Left renal cortex interstitium (tissue), 4 donors: ENCODE measurements at places on chromosomes 12 and 14.
A peak's percentile ranks its signal among the peaks of the same experiment; 100 is the strongest.

- DNase-seq = no peak
Observed at GRCh38 chr12:24418157-24418556, 468.7 kb upstream of the SOX5 start.

DNA sequence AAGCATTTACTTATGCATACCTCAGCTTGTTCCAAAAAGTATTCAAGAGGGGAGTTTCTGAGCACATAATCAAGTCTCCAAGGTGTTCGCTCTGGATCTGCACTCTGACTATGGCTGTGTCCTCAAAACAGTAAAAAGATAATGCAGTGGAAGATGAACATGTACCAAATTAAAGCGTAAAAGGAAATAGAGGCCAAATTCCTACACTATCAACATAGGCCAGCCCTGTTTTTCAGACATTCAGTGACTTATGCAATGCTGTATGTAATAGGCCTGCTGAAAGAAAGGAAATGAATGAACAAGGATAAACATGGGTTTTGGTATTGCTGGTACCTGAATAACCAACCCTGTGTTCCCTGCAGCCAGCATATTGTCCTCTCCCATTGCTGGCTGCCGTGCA is 115.7 kb downstream of the SAMD4A start:
- DNase-seq = no peak

DNA sequence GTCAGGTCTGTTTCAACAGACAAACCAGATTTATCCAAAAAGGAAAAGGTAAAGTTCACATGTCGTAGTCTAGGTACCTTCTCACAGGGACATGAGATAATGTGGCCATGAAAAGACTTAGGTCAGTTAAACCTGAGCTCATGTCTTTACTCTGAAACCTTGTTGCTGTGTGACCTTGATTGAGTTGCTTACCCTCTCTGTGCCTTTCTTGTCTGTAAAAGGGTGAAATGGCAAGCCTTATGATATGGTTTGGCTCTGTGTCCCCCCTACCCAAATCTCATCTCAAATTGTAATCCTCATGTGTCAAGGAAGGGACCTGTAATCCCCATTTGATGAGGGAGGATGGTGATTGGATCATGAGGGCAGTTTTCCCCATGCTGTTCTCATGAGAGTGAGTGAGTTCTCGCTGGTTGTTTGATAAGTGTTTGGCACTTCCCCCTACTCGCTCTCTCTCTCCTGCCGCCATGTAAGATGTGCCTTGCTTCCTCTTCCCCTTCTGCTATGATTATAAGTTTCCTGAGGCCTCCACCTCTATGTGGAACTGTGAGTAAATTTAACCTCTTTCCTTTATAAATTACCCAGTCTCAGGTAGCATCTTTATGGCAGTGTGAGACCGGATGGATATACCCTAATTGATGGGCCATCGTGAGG is 299.8 kb downstream of the ADGRD1 start:
- no peak for DNase-seq

DNA sequence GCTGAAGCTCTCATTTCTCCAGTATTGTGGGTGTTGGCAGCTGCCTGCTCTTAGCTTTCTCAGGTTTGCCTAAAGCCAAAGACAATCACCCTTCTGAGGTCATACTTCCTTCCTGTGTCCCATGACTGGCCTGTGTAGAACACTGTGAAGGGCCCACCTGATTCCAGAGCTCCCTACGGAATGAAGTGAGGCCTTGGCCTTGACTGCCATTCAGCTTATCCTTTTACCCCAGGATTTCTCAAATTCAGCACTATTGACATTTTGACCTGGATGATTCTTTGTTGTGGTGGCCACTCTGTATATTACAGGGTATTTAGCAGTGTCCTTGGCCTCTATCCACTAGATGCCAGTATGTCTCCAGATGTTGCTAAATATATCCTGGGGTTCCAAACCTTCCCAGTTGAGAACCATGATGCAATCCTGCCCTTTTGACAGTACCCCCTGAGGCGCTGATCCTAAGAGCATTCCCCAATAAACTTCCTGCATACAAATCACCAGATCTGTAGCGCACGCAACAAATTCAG is 112.3 kb upstream of the KRR1 start:
- no peak for DNase-seq

DNA sequence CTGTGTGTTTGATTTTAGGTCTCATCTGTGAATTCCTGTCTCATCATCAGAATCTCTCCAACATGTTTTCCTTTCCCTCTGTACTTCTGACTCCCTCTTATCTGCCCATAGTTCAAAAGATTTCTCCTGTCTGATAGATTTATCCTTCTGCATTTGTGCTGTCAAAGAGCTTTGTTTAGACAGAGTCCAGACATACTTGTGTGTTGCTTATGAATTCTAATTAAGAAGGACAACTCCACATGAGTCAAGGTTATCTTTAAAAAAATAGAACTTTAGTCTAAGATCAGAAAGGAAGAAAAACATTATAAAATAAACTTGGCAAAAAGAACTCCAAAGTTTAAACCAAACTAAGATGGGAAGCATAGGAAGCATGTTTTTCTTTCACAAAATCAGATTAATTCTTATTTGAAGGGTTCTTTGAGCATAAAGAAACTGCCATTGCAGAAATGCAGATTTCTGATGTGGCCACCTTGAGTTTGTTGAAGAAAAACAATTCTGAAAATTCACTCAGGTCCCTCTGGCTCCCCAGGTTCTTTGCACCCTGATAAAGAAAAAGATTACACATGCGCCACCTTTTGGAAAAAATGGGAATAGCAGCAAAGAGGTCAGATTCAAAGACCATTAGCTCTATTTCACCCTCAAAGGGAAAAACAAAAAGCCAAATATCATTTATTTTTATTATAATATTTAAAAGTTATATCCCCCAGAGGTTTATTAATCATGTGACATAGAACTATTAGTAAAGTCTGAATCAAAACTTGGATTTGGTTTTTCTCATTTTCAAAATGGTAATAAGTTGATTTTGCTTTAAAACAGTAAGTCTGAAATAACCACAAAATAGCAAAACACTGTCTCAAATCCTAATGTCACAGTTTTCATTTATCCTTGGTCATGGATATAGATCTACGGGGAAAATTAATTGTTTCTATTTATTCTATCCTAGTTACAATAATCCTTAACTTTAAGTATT is 143.7 kb upstream of the DCN start:
- DNase-seq = no peak

GRCh38 chr14:80575763-80576162 is 364.5 kb upstream of the DIO2 start:
- DNase-seq = no peak

GRCh38 chr12:51635346-51635745 is 44.3 kb downstream of the SCN8A start:
- DNase-seq = no peak

- DNase-seq = no peak
Observed at GRCh38 chr12:28855761-28856310, 293.2 kb upstream of the FAR2 start.

DNA sequence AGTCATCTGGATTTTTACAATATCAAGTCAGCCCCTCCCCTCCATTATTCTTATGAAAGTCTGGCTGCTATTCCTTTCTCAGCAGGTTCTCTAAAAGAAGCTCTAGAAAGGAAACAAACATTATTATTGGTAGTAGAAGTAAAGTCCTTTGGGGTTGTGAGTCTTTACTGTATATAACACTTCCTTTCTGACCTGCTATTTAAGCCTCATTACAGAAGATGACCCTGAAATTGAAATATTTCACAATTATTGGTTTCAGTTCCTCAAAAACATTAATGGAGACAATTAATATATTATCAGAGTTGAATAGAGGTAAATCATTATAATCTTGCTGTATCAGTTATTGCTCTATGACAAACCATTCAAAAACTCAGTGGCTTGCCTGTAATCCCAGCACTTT is 19.3 kb downstream of the PLEKHA5 start:
- DNase-seq = no peak

DNA sequence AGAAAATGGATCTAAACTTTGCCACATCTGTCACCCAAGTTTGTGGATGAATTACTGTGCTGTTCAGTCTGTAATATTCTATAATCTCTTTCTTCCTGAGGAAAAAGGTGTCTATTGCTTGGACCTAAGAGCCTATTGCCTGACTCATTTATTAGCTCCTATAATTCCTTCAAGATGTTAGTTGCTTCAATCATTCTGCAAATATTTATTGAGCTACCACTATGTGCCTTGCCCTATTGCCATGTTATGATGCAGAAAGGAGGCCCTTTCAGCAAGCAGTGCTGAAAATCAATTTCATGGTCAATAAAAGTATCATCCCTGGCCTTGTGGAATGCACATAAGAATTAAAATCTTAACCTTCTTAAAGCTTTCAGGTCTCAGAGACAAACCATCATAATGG is 113.6 kb downstream of the CCER1 start:
- DNase-seq = no peak

- no peak for DNase-seq
Observed at GRCh38 chr12:116267948-116268347, 9.5 kb downstream of the MED13L start.

- no peak for DNase-seq
Observed at GRCh38 chr12:31887109-31887811, 72.0 kb upstream of the RESF1 start.

GRCh38 chr12:1719139-1719538 is 28.3 kb downstream of the ADIPOR2 start:
- no peak for DNase-seq

DNA sequence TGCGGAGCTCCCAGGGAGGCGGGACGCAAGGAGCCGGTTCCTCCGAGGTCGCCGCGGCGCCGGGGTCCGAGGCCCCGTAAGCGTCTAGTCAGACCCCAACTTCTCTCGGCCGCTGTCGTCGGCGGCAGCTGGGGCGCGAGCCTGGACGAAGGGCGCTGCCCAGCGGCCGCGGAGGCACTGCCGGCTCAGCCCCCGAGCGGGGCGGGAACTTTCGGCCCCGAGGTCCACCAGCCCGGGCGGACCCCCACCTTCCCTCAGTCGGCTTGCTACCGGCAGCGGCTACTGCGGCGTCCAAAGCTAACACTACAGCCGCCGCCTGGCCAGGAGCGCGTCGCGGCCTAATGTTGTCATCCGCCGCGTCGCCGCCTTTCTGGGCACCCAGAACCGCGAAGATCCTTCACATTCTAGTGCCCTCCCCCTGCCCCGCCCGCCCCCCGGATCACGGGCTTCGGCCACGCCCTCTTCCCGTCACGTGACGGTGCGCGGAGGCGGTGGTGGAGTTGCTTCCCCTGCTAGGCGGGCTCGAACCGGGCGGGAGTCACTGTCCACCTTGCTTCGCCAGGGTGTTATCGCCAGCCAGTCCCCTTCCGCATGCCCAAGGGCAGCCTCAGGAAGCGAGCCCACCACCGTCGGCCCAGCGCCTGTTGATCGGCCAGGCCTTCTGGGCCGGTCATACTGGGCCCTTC is at the start of gene OSBPL8:
TSS of gene OSBPL8 (minus strand) at position 372 of the 686 bp plus-strand sequence. CDS start 72,220 bp downstream, outside the sequence.
- peak; percentile 91 for DNase-seq

DNA sequence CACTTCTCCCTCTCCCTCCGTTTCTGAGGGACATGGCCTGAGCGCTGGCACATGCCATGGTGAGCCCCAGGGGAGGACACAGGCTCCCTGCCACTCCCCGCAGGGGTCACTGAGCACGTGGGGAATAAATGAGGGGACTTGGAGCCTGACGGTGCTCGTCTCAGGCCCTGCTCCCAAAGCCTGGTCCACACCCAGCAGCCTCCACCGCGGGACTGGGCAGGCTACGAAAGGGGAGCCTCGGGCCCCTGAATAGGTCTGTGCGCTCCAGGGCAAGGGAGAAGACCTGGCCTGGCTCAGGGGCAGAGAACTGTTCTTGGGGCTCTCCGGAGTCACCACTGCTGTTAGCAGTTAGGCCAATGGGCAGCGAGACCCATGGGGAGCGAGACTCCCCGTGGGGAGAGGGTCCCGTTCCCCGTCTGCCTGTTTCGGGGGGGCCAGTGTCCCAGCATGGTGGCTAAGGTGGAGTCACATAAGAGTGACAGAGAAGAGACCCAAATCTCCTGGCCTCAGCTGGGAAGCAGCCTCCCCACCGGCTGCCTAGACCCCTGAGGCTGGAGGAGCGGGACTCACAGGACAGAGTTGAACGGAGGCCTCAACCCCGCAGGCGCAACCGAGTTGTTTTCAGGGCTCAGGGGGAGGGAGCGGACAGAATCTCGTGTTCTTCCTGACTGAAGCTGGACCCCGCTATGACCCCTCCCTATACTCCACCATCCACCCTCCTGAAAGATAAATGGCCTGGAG is 329.8 kb upstream of the SFSWAP start:
- DNase-seq = no peak

- peak; percentile 82 for DNase-seq
Observed at GRCh38 chr14:101584055-101584859, 23.0 kb downstream of the DIO3 start.
